Pulmonary artery endothelial cell (primary cell): ENCODE measurements at places on chromosomes 3 and 15.

- DNase-seq = no peak
Observed at GRCh38 chr3:184259878-184260723, 1.3 kb downstream of the CAMK2N2 start.

- no peak for DNase-seq
Observed at GRCh38 chr15:57306161-57306943, 70.0 kb upstream of the CGNL1 start.

DNA sequence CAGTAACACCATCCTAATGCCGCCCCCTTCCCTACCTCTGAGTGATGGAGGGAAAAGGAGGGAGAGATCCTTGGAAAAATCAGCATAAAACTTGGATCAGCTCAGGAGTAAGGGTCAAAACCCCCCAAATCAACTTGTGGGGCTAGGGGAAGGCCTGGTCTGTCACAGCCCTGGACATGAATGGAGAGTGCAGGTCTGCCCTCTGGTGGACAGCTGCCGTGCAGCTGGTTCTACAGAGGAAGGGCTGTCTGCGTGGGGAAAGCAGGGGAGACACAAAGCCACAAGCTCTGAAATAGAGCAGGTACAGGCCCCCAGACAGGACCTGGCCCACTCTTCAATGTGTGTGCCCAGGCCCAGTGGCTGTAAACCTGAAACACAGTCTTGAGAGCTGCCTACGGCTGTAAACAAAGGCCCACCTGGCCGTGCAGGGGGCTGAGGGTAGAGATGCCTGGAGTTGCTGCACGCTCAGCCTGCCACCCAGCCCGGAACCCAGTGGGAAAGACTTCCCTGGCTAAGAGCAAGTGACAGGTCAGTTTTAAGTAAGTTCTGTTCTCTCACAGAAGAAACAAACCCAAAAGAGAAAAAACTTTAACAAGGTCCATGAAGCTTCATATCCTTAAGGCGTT is 16.4 kb downstream of the CLK3 start:
- no peak for DNase-seq

- no peak for DNase-seq
Observed at GRCh38 chr15:35712956-35713355, 167.0 kb upstream of the DPH6 start.

DNA sequence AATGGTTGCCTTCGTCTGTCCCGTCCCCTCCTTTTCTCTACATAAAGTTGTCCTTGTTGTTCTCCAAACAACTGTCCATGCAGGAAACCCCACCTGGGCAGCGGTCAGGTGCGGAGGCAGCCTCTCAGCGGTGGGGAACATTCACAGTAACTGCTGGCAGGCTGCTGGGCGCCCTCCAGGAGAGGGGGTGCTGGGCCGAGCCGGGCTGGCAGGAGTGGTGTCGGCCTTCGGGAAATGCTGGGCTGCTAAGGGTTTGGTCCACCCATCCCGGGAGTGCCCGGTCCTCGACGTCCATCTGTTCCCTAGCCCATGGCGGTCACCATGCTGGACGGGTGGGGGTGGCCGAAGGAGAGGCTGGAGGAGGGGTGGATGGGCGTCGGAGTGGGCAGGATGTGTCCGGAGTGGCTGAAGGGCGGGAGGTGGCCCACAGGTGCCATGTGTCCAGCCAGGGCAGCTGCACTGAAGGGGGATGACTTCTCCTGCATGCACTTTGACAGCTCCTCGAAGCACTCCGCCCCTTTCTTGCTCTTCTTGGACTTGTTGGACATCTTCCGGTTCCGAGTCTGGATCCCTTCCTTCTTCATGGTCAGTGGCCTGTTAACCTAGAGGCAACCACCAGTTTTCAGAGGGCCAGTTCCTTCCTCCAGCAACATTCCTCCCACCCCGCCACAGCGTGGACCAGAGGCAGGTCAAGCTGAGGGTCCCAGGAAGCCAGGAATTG is 12.1 kb downstream of the GATA2 start:
- DNase-seq = no peak

- peak; percentile 45 for DNase-seq
Observed at GRCh38 chr3:40584625-40585189, 59.9 kb downstream of the ZNF621 start.

DNA sequence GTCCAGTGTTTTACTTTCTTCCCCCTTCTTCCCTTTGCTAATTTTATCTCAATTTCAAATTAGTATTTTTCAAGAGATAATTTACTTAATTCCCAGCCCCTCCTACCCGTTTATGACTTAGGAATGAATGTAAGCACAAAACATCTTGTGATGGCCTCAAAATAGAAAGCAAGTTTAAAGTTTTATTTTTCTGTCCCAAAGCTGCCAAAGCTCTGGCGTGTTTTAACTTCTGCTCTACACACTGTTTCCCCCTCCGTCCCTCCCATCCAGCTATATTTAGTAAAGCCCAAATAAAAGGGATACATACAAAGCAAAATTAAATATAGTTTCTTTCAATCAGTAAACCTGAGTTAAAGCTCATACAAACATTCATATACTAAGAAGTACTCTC is 59.9 kb downstream of the IGF2BP2 start:
- DNase-seq = no peak

GRCh38 chr15:80615783-80616391 is 79.2 kb upstream of the ABHD17C start:
- peak; percentile 24 for DNase-seq

DNA sequence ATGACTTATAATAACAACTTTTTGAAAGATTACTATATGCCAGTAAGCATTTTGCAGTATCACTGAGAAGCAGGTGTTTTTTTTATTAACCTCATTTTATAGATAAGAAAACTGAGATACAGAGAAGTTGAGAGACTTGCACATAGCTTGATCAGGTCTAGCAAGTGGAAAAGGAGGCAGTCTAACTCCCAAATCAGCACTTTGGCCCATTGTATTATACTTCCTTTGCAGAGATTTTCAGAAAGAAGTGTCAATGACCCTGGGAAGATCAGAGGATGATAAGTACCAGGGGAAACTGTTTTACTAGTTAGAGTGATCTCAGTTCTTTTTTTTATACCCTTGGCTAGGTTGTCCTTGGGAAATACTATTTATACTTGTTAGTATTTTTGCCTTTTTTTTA is 358.7 kb downstream of the SQOR start:
- peak; percentile 39 for DNase-seq

GRCh38 chr3:172342097-172342659 is 106.1 kb downstream of the GHSR start:
- DNase-seq = no peak

- DNase-seq = no peak
Observed at GRCh38 chr15:83833569-83833968, 179.6 kb downstream of the ADAMTSL3 start.

DNA sequence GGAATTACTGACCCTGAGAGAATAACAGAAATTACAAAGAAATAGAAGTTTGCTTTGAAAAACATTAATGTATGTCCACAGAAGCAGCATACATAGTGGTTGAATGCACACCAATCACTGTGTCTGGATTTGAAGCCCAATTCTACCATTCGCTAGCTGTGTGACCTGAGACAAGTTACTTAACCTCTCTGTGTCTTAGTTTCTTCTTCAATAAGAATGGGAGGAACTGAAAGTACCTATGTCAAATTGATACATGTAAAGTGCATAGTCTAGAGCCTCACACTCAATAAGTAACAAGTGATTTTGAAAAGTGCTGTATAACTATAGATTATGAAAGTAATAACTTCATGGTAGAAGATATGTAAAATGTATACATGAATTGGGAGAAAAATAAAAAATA is 457.8 kb downstream of the FOXP1 start:
- DNase-seq = no peak

DNA sequence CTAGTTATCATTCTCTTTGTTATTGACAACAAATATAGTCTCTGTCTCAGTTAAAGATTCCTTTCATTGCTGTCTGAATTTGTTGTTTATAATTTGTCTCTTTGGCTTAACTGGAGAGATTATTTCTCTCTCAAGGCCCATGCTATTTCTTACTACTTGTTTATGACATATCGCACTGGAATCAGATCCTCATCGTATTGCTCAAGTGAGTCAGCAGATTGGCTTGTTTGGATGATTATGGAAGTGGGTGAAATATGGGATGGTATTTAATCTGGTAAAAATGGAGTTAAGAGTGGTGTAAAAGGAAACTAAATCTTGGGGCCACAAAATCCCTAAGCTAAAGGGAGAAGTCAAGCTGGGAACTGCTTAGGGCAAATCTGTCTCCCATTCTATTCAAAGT is 613.1 kb downstream of the SI start:
- no peak for DNase-seq

DNA sequence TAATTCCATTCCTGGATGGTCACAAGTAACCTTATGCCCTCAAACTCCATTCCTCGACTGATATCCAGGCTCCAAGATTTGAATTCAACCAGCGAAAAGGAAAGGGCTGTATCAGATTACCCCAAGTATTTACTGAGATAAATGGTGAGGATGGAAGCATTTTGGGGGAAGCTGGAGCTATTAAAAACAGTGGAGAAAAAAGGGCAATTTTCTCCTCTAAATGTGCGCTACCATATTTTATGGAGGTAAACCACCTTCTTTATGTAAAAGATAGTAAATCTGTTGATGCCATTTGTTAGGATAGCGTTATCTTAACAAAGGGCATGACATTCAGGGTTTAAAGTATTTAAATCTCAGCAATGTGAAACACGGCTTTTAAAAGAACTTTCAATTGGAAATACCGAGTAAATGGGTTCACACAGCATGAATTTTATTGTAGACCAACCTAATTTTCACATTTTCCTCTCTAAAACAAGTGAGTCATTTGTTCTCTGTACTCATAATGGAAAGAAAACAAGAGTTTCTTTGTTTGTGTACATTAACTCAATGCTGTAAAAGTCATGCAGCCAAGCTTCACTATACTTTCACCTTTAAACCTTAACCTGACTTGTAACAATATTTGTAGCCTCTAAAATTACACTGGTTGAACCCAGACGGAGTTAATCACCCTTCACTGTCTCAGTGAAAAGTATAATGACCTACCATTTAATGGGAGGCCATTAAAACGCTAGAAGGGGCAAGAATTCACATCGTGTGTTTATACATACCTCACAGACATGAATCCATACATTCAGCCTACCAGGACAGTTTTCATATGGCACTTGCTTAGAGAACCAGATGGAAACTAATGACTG is 773.4 kb downstream of the ROBO1 start:
- DNase-seq = no peak

DNA sequence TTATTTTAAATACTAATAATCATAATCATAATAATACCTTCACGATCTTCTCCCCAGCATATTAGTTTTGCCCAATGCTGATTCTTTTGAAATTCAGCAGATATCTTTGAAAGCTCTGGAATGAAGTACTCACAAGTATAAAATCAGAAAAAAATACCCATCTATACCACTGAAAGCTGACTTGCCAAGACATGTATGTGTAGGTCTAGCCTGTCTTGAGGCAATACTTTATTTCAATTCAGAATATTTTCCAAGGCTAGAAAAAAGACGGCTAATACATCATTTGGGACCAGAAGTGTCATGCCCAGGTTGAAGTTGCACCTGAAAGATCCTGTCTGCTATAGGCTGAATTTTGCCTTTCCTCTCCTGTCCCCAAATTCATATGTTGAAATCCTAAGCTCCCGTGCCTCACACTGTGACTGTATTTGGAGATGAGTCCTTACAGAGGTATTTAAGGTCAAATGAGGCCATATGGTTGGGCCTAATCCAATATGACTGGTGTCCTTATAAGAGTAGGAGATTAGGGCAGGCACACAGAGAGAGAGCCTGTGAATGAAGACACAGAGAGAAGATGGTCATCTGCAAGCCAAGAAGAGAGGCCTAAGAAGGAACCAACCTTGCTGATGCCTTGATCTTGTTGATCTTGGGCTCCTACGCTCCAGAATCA is 255.9 kb upstream of the CMC1 start:
- no peak for DNase-seq

- no peak for DNase-seq
Observed at GRCh38 chr15:39165020-39165706, 415.7 kb upstream of the THBS1 start.

DNA sequence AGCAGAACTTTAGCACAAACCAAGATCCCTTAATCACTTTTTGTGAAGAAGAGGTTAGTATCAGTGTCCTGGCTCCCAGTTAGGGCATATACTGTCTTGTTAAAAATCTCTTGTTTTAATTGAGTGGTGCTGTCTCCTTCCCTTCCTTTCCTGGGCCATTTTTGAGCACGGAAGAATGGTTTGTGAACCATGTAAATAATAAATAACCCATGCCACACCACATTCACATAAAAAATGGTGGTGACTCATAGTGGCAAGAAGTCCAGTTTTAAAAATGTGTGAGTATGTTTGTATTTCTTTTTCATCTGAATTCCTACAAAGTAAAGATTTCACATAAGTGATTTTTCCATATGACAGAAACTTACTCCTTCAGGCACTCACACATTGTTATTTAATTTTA is 59.1 kb upstream of the SPRED1 start:
- no peak for DNase-seq

DNA sequence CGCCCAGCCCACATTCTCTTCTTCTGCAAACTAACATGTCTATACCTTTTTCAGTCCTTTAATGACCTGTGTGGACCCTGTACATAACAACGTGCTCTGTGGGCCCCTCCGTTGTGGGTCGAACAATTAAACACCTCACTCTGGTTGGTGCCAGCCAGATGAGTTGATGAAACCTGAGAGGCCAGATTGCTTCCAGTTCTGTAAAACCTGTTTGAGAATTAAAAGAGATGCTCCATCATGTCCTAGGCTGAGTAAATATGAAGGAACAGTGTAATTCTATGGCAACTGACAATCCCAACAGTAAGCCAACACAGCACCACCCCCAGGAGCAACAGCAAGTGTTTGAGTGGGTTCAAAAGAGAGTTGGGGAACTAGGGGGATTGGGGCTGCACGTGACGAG is 5.7 kb upstream of the THBS1 start:
- DNase-seq = no peak

DNA sequence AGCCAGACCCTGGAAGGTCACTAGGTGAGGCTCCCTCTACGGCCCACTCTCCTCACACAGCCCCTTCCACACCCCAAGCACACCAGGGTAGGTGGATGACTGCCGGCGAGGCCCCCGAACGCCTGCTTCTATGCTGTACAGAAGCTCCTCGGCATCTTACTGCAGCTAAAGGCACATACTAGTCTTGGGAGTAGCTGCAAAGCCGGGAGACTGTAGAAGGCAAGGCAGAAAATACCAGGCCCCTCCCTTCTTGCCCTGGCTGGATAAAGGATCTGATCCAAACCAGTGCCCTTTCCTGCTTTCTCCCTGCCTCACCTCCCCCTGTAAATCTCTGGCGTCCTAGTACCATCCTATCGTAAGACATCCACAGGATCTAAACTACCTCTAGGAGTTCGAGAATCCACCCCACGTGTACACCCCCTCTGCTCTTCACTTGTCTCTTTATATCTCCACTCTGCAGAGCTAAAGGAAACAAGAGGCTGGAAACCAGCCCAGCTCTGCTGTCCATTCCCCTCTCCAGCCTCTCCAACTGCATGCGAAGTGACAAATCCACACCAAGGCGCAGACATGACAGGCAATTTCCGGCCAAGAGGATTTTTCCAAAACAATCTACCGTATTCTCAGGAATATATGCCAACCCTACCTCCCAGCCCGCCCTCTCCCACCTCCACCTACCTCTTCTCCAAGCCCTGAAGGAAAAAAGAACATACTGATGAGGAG is 11.8 kb downstream of the TNK2 start:
- peak; percentile 51 for DNase-seq

GRCh38 chr3:83317605-83318004 is 1556.2 kb upstream of the GBE1 start:
- DNase-seq = no peak

GRCh38 chr15:44535523-44536301 is 1.2 kb upstream of the EIF3J start:
- DNase-seq = no peak

- no peak for DNase-seq
Observed at GRCh38 chr15:59521443-59521842, 83.5 kb downstream of the FAM81A start.

- no peak for DNase-seq
Observed at GRCh38 chr15:44729408-44730127, 6.8 kb upstream of the TRIM69 start.
